Stimulated activated CD4-positive, alpha-beta T cell treated with anti-CD3 and anti-CD28 coated beads, Interleukin-4, amount 100 ng/mL, for 1 hour (primary cell): ENCODE measurements at places on chromosomes 3 and 15.

- no peak for DNase-seq
These were observed 36.6 kb downstream of the TM4SF4 start for GRCh38 chr3:149511040-149511626.

DNA sequence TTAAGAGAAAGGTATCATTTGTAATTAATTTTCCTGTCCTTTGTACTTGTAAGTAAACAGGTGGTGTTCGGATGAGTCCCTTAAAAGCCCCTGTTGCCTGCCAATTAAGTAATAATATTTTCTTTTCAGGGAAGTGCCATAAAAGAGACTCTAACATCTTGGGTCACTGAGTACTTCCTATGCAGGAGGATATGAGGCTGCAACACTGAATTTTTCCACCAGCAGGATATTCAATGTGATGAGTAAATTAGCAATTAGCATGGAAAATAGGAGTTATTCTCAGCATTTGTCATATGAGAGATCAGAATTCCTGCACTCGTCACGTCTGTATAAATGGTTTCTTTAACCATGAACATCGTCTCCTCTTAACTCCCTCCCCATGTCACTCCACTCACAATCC, 45.4 kb downstream of the WWTR1 start:
- no peak for DNase-seq

DNA sequence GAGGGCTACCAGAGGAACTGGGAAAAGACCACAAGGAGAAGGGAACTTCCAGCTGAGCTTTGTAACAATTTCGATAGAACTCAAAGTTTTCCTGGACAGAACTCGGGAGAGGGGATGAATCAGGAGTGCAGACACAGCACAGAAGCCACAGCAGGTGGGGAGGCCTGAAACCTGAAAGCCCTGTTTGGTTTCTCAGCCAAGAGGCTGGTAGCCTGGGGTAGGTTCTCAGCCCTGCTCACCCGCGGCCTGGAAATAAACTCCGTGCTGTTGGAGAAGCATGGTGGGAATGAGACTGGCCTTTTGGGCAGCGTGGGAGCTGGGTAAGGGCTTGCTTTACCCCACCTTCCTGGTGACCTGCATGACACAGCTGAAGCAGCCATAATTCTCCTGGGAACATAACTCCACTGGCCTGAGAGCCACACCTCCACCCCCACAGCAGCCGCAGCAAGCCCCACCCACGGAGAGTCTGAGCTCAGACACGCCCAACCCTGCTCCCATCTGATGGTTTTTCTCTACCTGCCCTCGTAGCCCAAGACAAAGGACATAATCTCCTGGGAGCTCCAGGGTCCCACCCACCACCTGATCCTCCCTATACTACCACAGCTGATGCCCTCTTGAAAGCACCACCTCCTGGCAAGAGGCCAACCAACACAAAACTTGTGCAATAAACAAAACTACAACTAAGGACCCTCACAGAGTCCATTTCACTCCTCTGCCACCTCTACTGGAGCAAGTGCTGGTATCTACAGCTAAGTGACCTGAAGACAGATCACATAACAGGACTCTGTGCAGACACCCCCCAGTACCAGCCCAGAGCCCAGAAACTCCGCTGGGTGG, 52.5 kb upstream of the CHRM5 start:
- DNase-seq, result no peak

DNA sequence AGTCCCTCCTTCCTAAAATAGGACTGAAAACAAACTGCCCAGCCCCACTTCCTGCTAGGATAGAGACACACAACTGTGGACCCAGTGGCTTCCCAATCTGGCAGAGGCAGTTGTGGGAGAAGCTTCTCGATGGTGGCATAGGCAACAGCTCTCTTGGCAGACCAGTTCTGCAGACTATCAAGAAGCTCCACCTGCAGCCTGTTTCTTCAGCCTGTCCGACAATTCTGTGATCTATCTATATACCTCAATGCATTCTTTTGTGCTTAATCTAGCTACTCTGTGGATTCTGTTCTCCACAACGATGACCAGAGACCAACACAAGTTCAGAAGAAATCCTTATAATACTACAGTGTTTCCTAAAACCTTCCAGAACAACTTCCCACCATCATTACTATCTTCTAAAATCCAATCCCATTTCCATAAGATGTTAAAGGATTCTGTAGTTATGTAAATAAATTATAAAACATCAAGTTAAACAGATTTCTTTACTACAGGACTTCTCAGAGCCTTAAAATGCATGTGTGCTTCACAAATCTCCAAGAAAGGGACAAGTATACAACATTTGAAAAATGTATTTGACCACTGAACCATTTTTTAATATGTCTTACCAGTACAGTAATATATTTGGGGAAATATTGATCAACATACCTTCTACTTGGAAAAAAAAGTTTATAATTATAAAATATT, 57.7 kb downstream of the IGF2BP2 start:
- no peak for DNase-seq

- DNase-seq, result no peak
These were observed 4.5 kb upstream of the XCR1 start for GRCh38 chr3:46031747-46032146.

DNA sequence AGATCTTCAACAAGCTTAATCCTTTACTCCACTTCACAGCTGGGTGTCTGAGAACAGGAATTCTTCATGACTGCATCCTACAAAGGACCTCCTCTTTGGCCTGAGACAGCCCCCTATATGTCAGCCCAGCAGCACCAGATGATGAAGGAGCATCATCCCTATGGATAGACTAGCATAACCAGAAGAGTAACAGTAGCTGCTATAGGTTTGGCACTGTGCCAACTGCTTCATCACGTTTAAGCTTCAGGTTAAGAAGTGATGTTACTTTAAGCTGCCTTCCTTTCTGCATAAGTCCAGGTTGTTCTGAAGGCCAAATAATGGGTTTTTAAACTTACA, 50.6 kb downstream of the CMSS1 start:
- DNase-seq, result no peak

- DNase-seq, result no peak
These were observed 16.5 kb downstream of the AADACL2 start for GRCh38 chr3:151750181-151750580.

- peak; percentile 42 for DNase-seq
These were observed 31.5 kb upstream of the AP4E1 start for GRCh38 chr15:50876989-50877360.

GRCh38 chr15:80561500-80561899, 133.6 kb upstream of the ABHD17C start:
- no peak for DNase-seq

DNA sequence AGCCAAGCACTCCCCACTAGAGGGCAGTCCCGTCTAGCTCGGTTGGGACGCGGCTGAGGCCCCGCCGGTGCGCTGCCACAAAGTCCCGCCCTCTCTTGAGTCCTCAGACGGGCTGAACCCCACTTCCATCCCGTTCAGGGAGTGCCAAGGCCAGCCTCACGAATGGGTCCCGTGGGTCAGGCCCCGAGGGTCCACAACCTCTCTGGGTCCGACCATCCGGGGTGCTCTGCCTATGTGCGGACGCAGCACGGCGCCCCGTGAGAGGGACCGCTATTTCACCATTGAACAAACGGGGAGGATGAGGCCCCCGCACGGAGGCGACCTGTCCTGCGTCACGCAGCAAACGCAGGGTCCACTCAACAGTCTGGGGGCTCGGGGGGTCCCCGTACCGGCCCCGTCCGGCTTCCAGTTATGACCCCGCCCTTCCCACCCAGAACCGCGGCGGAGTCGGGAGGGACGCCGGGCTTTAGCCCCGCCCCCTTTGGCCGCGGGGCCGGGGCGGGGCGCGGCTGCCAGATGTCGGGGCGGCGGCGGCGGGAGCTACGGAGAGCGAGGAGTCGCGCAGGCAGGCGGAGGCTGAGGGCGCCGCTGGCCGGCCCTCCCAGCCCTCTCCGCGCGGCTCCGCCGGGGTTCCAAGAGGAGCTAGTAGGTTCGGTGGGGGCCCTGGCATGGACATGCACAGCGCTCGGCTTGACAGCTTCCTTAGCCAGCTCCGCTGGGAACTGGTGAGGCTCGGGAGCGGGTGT, at the start of gene INKA1:
TSS of gene INKA1 (plus strand) at position 543 of the 746 bp plus-strand sequence. CDS start at position 675, 132 bp downstream.
- peak; percentile 86 for DNase-seq

- peak; percentile 64 for DNase-seq
These were observed at the start of gene DNAJA4 for GRCh38 chr15:78264304-78265136. DNAJA4 (plus strand) TSS chr15:78264562; CDS start chr15:78264764, 202 bp downstream.

DNA sequence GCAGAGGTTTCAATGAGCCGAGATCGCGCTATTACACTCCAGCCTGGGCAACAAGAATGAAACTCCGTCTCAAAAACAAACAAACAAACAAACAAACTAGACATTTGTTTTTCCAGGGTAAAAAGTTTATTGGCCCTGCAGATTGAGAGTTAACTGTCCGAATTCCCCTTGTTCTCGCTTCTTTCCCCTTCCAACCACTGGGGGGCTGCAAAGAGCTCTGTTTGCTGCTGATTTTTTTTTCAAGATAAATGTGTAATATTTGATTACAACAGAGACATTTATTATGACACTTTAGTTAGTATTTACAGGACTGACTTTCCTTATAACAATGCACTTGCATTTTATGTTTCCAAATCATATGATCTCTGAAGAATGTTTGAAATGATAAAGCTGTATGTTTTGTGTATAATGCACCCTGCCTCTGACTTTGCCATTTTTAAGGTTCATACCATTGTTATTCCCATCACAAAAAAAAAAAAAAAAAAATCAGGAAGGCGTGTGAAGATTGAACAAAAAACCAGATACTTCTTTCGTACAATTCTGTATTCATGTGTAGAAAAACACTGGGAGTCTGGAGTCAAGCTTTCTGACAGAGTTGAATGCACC, 2.8 kb downstream of the CLSTN2 start:
- DNase-seq, result no peak

DNA sequence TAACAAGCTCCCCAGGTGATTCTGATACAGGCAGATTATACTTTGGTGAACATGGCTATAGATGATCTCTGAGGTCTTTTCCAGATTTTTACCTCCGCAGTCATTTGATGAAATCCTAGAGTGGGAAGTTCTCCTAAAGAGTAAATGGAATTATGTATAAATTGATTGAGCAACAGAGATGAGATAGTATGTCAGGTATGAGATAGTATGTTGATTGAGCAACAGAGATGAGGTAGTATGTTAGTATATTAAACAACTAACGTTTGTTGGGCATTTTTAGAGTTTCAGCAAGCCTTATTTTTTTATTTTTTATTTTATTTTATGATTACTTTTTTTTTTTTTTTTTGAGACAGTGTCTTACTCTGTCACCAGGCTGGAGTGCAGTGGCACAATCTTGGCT, 265.0 kb upstream of the SOX2 start:
- DNase-seq, result no peak

DNA sequence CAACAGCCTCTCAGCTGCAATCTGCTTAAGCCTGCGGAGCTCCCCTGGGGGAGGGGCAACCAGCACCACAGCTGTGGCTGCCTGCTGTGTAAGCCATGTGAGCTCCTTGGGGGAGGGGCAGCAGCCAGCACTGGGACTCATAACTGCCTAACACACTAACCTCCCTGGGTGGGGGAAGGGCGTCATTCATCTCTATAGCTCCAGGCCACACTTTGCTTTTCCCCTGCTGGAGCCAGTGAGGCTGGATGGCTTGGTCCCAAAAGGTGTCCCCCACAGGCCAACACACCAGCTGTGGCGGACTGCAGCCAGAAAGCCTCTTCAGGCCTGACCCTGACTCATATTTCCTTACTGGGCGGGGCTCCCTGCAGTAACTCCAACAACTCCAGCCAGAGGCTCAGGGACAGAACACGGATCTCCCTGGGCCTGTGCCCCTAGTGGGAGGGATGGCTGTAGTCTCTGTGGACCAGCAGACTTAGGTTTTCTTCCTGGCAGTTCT, 129.8 kb downstream of the PPM1L start:
- DNase-seq, result no peak

DNA sequence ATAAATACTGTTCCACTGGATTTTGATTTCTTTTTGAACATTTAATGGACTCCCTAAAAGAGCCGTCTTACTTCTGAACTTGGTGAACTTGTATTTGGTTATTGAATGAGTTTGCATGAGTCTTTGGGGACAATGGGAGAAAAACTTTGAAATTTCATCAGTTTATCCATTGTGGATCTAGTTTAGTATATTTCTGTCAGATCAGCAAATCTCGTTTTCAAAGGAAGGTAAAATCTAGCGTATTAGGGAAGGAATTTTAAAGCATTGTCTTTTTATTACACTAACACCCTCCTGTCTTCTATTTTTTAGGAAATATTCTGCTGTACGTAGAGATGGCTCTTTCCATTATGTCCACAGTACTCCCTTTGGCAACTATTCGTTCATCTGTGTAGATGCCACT, 12.8 kb downstream of the TMEM62 start:
- no peak for DNase-seq

GRCh38 chr15:57820119-57820518, 113.6 kb downstream of the POLR2M start:
- no peak for DNase-seq

DNA sequence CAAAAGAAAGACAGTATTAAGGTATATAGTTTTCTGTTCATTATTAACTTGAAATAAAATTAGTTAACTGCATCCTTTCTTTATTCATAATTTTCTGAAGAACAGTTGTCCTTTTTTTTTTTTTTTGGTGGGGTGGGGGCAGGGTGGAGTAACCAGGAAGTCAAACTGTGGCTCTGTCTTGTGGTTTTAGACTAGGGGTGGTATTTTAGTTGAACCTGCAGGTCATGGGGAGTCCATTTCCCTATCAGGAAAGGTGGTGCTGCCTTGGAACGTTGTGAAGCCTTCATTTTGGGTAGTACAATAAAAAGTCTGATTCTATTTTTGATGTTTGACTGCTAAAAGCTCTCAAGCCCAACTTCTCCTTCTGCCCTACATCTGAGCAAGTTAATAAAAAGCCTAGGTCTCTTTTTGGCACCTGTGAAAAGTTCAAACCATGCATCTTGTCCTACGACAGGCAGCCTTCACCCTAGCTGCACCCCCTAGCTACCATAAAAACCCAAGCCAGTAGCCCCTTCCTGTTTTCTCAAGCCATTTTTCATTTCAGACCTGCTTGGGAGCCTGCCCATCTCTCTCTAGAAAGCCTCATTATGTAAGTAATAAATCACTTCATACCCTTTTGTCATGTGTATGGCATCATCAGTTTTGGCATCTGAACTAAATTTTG, 31.2 kb upstream of the RIOX2 start:
- no peak for DNase-seq

GRCh38 chr15:61743345-61743909, 316.8 kb downstream of the VPS13C start:
- DNase-seq, result no peak

DNA sequence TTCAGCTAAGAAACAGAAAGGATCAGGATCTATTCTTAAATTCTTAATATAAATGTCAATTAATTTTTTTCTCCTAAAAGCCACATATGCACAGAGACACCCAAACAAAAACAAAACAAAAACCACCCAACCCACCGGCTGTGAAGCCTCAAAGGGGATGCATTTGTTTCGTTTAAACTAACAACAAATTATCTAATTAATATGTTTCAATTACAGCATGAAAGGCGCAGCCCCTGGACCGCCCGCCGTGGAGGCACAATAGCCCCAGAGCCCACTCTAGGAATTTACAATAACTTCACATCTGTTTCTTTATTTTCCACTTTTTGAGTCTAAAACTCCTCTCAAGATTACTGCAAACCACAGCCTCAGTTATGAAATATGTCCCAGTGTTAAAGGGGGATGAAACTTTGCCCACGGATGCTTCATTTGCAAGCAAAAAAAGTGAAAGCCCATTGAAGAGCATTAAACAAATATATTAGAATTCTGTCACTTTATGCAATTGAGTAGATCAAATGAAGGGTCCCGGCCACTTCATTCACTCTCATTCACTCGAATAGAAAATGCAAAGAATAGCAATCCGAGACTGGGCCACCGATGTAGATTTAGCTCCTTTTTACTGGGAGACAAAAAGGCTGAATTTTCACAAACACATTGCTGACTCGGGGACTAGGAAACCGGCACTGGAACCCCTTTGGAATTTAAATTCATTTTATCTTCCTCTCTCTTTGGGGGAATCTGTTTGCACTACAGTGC, 6.0 kb downstream of the FOXB1 start:
- DNase-seq, result no peak

- DNase-seq, result no peak
These were observed 3.4 kb downstream of the KLHL40 start for GRCh38 chr3:42688487-42689420.
